ENCODE measurements at places on chromosomes 13 and 19.

DNA sequence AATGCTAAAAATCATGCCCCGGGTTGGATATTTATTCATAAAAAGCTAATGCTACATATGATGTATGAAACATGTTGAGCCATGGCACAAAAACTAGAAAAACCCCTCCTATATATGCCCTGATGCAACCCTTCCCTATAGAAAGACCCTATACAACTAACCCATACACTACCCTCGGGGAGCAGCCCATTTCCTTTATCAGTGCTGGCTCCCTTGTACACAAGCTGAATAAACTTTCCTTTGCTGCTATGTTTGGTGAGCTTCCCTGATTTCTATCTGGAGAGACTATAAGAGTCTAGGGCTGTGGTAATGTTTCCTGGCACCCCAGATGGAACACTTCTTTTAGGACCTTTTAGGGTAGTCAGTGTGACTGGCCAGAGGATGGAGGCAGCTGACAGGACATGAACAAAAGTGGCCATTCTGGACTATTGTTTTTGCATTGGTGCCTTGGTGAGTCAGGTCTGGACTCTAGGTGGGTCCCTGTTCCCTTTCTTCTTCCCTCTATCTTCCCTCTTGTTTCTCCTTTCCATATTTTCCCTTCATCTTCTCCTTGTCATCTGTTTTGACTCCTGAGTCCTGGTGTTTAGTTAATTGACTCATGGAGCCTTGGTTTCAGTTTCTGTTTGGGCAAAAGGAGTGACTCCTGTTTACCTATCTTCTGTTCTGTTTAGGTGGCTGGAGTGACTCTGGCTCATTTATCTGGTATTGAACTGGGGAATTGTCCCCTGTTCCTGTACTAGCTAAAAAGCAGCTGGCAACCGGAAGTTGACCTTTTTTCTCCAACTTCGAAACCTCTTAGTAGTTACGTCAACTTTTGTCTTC, 1321.8 kb upstream of the PCDH9 start:
- H3K27me3 ChIP-seq = no peaks in the 10 kb centered on the region
- DNase-seq = no peak
- no peaks in the 10 kb centered on the region for H3K36me3 ChIP-seq
- no peak overlapping the region for H3K4me3 ChIP-seq

DNA sequence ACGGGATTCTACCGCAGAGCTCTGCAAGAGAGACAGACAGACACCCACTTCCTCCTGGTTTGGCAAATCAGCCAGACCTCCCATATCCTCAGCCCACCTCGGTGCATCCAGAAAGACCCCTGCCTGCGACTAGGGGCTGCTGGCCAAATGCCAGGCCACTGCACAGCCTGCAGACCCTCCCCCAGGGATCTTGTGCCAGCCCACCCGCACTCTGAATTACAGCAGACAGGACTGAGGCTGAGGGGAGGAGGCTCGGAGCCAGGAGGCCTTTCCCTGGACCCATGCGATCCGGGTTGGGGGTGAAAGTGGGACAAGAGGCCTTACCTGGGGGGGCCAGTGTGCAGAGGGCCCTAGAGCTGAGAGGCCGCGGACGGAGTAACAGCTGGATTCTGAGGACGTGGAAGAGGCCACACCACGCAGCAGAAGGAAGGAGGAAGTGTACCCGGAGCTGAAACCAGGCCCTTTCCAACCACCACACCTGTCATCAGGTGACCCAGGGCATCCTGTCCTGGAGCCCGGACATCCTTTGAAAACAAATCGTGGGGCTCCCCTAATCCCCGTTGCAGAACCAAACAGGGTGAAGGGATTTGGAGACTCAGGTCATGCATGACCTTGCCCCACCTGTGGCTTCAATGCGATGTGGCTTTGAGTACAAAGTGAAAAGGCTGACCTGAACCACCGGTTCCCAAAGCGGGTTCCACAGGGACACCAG, 993 bp downstream of the FUT6 start:
- no peak overlapping the region for H3K4me3 ChIP-seq
- no peaks in the 10 kb centered on the region for H3K36me3 ChIP-seq
- DNase-seq = no peak
- H3K27ac ChIP-seq = no peak overlapping the region

GRCh38 chr19:6392221-6393073, 517 bp downstream of the GTF2F1 start:
- peaks cover 33% of the 10 kb centered on the region for H3K4me1 ChIP-seq
- no peak for DNase-seq
- H3K4me3 ChIP-seq = peak overlapping the region; percentile 98
- H3K27ac ChIP-seq = peak overlapping the region; percentile 99
- H3K36me3 ChIP-seq = peaks cover 54% of the 10 kb centered on the region
- H3K27me3 ChIP-seq = no peaks in the 10 kb centered on the region

GRCh38 chr13:29369060-29369743, 226.3 kb downstream of the SLC7A1 start:
- H3K27ac ChIP-seq = no peak overlapping the region
- H3K36me3 ChIP-seq = no peaks in the 10 kb centered on the region
- no peak overlapping the region for H3K4me3 ChIP-seq
- peaks cover 2% of the 10 kb centered on the region for H3K4me1 ChIP-seq
- DNase-seq = no peak

- H3K27ac ChIP-seq = no peak overlapping the region
- H3K36me3 ChIP-seq = peaks cover 27% of the 10 kb centered on the region
- H3K4me3 ChIP-seq = peak overlapping the region; percentile 60
- peak; percentile 69 for DNase-seq
These were observed 607 bp upstream of the SYNE4 start for GRCh38 chr19:36009220-36009619.

Data from activated T-cell treated with anti-CD3 and anti-CD28 coated beads, Interleukin-2, amount 50 U/mL, for 24 hours (primary cell).